Kidney capillary endothelial cell (primary cell): ENCODE measurements at places on chromosomes 3 and 15.

DNA sequence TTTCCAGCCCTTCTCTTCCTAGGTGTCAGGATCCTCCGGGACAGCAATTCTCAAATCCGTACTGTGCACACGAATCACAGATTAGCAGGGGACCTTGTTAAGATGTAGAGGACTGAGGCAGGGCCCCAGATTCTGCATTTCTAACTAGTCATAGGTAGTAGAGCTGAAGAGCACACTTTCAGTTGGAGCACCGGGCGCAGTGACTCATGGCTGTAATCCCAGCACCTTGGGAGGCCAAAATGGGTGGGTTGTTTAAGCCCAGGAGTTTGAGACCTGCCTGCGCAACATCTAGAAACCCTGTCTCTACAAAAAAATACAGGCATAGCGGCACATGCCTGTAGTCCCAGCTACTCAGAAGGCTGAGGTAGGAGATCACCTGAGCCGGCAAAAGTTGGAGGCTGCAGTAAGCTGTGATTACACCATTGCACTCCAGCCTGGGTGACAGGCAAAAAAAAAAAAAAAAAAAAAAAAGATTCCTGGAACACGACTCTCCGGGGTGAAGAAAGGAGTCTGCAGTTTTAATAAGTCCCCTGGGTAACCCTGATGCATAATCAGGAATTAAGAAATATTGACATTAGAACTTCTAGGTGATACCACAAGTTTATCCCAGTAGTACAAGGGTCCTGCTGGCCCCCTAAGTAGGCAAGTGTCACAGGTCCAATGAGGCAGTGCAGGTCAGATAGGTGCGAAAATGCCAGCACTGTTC, 21.4 kb upstream of the IGDCC3 start:
- no peak for DNase-seq

- DNase-seq = no peak
Observed at GRCh38 chr15:62896380-62896866, 146.1 kb upstream of the TPM1 start.

GRCh38 chr3:29324180-29324651, 43.3 kb downstream of the RBMS3 start:
- peak; percentile 97 for DNase-seq

- no peak for DNase-seq
Observed at GRCh38 chr3:194443901-194444300, 42.9 kb downstream of the ATP13A3 start.

DNA sequence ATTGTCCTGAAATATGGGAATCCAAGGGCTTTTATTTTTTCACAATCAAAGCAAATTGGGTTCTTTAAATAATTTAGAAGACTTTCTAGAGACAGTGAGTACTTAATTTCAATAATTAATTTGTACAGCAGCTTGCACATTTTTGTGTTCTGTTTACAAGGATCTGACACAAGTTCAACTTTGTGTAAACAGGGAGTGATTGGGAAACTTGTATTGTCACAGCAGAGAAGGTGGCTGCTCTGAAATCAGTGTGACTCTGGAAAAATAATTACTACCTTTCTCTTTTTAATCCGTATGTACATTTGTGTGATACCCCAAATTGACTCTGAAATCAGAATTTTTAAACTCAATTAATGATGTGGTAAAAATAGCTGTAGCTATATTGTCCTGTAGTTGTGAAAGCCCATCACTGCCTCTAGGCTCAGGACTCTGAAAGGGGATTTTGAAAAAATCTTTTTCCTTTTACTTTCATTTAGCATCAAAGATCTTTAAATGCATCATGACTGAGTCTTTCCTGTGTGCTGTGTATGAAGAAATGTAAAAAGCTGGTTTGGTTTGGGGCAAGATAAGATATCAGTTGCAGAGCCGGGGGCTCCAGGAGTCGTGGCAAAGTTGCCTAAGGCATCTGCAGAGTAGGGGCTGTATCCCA, 45.1 kb downstream of the MFSD1 start:
- DNase-seq = no peak

DNA sequence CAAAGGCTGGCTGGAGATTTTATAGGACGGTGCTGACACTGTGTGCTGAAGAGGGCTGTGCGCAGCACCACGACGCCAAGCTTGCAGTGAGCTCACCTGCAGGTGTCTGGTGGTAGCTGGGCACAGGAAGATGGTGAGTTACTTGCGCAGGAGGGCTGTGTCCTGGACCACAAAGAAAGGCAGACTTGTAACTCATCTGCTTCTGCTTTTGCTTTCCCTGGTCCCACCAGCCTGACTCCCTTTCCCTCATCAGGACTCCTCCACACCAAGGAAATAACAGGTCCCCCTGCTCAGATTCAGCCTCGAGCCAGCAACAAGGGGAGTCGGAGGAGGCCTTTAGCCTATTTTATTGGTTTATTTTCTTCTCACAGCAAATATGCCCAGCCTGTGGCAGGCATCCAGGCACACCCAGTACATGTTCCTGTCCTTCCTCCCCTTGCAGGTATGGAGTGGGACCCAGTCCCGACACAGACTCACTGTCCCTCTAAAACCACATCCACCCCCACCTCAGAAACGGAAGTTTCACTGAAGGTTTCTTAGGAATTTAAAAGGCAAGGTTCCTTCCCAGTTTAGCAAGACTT, 35.6 kb upstream of the FLNB start:
- DNase-seq = no peak

DNA sequence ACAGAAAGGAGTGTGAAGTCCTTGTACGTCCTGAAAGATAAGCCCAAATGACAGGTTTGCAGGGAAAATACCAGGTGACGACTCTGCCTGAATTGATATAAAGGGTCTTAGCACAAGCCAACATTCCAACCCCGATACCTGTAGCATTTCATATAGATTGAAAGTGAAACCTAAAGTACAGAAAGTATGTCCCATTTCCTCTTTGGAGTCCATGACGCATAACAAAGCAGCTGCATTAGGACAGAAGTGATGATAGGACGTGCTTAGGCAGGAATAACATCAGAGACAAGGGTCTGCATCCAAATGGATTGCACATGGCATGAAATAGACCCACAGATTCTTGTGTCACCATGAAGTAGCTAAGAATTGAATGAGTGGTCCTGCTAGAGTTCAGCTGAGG, 187.0 kb upstream of the ROBO1 start:
- no peak for DNase-seq
